ENCODE measurements at places on chromosomes 6 and 20. TPM values are rescaled to one million over a fixed set of nuclear protein-coding genes. Genes with fewer than 3 reads are reported as not detected.
A peak's percentile ranks its signal among the peaks of the same experiment; 100 is the strongest.

Gene CD83
- 5.5 TPM for total RNA-seq

Gene SNAI1
- total RNA-seq: not detected

Gene AP5S1
- total RNA-seq: 6.3 TPM

Gene PTPRT
- total RNA-seq: 17.8 TPM

Gene MLIP
- total RNA-seq: 2.9 TPM

Gene CSTF1
- total RNA-seq: 14.7 TPM

Gene OXT
- total RNA-seq: not detected

Gene JAG1
- total RNA-seq: 193 TPM

Gene CTSZ
- total RNA-seq: 131 TPM

Gene GPRC6A
- 1.2 TPM for total RNA-seq

Gene PGC
- total RNA-seq: 0.96 TPM

Gene GSTA1
- not detected for total RNA-seq

Gene KCNG1
- total RNA-seq: 14.9 TPM

Gene TSBP1
- 1.7 TPM for total RNA-seq

Gene HLA-DRB1
- 25.5 TPM for total RNA-seq

Gene POFUT1
- total RNA-seq: 43.1 TPM

Gene GGTLC1
- not detected for total RNA-seq

Gene PREX1
- total RNA-seq: 6.5 TPM

Gene PDE7B
- 22.9 TPM for total RNA-seq

GRCh38 chr20:50133041-50133440 lies 20.1 kb upstream of the UBE2V1 start:
- no peak for DNase-seq

GRCh38 chr20:40738976-40739375 lies 49.9 kb upstream of the MAFB start:
- no peak for DNase-seq

- DNase-seq: no peak
Measured at GRCh38 chr6:34705241-34705640, 8.7 kb upstream of the ILRUN start.

DNA sequence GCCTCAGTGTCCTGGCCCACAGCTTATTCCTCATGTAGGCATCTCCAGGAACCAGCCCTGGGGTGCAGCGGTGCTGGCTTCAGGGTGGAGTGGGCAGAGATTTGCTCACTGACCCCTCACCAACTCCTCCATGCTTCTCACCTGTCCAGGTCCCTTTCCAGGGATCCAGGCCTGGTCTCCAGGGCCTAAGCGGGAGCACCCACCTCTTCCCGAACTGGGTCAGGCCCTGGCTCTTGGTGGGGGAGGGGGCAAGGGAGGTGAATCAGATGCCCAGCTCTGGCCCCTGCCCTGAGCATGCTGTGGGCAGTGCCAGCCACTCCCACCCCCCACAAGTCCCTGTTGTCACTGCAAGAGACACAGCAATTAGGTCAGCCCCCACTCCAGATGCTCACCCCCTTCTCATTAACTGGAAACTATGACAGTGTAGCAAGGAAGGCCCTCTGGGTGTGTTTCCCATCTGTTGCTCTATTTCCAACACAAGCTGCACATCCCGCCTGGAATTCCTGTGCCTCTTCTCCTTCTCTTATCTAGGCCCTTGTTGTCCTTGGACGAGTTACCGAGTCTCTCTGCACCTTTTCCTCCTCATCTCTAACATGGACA lies 37.0 kb downstream of the MDFI start:
- DNase-seq: peak; percentile 22

DNA sequence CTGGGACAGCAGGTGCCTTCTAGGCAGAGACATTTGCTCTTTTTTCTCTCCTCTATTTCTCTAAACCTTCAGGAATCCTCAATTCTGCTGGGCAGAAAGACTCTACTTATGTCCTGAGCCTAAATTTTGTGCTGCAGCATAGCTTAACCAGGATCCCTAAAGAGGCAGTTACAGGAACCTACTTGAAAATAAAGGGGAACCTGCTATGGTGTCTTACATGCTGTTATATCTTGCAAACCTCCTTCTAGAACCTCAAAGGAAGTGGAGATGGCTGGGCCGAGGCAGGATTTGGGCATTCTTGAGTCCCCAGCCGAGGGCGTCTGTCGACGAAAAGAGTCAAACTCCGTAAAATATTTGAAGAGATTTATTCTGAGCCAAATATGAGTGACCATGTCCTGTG lies 17.1 kb upstream of the GMNN start:
- no peak for DNase-seq

GRCh38 chr6:153357391-153357790 lies 226.3 kb upstream of the RGS17 start:
- DNase-seq: no peak

GRCh38 chr20:15616626-15617025 lies 956.6 kb downstream of the KIF16B start:
- peak; percentile 14 for DNase-seq

- peak; percentile 37 for DNase-seq
Measured at GRCh38 chr20:36672991-36673390, 27.0 kb upstream of the SLA2 start.

DNA sequence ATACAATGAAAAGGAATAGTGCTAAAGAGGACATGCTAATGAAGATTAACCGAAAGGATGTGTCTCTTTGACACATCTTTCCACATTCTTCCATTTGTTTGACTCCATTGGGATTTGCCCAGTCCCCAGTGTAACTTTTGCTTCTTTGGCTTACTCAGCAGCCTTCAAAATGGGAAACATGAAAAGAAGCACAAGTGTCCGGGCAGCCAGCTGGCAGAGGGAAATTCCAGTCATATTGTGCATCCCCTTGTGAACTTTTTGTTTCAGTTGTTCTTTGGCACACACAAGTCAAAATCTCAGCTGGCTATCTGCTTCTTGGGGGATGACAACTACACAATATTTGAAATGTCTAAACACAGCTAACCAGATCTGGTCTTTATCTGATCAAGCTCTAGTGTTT lies 157.4 kb downstream of the OGFRL1 start:
- no peak for DNase-seq

DNA sequence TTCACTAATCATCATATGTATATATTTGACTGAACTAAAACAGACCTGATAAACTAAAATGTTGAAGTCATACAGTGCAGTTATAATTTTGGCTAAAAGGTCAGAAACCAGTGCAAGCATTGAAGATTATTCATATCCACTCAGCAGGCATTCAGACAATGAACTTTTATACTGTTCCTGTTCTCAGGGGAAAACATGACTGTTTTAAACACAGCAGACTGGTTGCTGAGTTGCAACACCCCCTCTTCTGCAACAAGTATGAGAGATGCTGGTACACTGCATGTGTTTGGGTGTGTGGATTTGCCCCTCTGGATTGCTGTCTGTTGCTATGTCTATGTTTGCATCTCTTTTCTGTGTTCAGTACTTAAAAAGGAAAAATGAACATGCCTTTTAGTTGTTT lies 206.8 kb downstream of the EYA4 start:
- no peak for DNase-seq

DNA sequence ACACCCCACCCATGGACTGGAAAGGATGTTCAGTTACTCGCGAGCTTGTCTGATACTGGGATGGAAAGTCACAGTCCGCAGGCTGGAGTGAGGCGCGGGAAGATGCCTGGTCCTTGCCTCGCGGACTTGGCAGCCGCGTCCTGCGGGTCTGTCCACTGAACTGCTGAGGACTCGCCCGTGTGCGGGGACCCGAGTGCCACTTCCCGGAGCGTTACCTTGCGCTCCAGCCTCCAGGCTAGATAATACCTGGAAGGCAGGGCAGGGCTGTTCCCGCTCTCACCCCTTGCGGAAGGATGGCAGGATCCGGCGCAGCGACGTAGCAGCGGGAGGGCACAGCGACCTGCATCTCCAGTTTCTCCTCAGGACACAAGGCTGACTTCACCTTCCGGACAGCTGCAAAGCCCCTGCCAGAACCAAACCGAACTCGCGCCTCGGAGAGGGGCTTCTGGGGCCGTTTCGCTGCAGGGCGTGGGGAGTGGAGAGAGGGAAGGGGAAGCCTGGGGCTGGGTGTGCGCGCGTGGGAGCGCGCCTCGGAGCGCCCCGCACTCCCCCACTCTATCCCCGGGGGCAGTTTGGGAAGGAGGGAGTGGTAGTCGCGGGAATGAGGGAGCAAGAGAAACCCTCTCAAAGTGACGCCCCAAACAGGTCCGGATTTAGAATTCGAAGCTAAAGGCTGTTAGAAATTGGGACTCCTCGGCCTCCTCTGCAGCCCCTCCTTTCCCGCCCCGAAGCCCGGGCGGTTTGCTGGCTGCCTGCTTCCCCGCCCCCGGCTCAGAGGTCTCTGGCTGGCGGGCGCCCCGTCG lies at the start of gene KCNQ5:
Gene KCNQ5, plus strand, starts transcription at position 774 of the 803 bp plus-strand sequence.
- peak; percentile 63 for DNase-seq

DNA sequence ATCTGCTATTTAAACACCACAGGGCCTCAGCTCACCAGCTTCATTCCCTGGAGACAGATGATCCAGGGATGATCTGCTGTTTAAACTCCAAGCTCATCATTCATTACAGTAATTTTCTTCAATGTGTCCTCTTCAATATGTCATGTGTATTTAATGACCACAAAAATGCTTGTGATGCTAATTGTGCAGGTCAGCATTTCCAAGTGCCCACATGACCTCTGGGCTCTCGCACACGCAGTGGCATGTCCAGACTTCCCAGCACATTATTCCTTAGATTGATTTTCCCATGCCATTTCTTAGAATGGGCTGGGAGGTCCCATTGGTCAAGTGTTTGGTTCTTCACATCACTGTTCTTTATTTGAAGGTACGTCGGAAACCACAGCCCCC lies 434.4 kb downstream of the HAO1 start:
- no peak for DNase-seq

- no peak for DNase-seq
Measured at GRCh38 chr20:37407019-37407566, 61.2 kb downstream of the SRC start.

DNA sequence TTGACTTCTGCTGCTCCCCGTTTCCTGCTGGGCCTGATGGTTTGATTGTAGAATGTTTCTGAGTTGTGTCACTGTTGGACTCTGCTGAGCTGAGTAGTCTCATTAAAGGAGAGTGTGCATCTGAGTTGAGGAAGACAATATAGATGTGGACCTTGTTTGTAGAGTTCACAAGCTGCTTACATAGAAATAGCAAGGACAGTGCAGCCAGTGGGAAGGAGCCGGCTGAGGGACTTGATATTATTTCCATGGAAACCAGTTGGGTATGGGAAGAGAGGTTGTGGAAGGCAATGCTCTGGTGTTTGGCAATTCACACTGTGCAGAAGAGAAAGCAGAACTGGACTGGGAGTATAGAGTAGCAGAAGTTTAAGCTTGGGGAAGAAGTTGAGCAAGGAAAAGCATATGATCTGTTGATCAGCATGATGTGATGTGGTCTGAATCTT lies 14.8 kb downstream of the IGF2R start:
- DNase-seq: peak; percentile 17

GRCh38 chr6:165052561-165053480 lies 256.6 kb downstream of the C6orf118 start:
- DNase-seq: no peak

- no peak for DNase-seq
Measured at GRCh38 chr6:20712011-20712410, 177.8 kb downstream of the CDKAL1 start.

- DNase-seq: no peak
Measured at GRCh38 chr6:129552413-129552812, 157.6 kb downstream of the ARHGAP18 start.

GRCh38 chr20:48459722-48460395 lies 367.9 kb downstream of the PREX1 start:
- no peak for DNase-seq

DNA sequence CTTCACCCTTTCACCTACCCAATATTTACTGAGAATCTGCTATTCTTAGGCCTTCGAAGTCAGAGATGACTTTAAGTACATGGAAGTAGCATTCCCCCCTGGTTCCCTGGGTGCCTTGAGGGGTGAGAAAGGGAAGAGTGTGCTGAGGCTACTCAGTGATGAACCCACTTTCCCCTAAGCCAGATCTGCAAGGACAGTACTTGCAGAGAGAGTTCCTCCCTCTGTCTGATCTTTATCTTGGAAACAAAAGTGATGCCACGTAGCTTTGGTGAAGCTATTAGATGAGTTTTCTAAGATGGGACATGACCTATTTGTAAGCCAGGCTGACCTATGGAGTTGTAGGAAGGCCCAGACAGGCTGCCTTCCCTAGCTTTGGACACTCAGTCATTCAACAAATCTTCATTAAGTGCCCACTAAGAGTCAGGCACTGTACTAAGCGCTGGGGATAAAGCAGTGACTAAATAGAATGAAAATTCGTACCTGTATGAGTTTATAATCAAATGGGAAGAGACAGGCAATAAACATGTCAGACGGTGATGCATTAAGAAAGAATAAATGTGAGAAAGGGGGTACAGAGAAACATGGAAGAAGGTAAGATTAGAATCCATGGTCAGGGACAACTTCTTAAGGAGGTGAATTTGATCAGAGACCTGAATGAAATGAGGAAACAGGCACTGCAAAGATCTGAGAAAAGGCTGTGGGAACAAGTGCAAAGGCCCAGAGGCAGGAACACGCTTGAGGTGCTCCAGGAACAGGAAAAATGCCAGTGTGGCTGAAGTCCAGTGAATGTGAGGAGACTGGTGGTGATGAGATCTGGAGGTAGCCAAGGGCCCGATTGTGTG lies 42.2 kb downstream of the BCL2L1 start:
- no peak for DNase-seq

DNA sequence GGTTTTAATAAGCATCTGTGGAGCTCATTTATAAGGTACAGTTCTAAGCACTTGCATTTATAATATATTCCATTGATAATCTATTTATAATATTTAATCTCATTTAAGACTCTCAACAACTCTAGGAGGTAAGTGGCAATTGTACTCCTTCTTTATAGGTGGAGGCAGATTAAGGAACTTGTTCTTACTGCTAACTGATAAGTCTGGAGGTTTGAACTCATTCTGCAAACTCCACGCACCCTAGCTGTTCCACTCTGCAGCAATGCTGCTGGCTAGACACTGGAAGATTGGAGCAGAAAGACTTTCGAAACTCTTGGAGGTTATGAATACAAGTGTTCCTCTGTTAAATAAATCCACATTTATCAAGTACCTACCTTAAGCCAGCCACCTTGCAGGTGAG lies 793 bp upstream of the HDAC2 start:
- DNase-seq: no peak

GRCh38 chr20:10733122-10733521 lies 59.3 kb upstream of the JAG1 start:
- DNase-seq: no peak

DNA sequence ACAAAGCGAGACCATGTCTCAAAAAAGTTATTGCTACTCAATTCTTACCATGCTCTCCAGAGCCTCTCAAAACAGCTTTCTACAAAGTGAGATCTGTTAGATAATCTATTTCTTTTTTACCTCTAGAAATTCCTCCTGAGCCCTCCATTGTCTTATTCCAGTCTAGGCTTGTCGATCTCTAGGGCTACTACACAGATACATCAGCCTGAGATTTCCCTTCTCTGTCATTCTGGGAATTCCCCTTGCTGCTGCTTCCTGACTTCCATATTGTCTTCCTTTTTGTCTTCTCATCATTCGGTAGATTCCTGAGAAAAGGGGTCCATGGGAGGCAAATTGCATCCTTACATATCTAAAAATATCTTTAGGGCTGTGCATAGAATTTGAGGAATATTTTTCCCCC lies 75.6 kb upstream of the GNRH2 start:
- DNase-seq: no peak

- DNase-seq: no peak
Measured at GRCh38 chr6:35401514-35401913, 50.6 kb upstream of the FANCE start.

Measured in umbilical cord (tissue), 2 donors.